ENCODE measurements at places on chromosomes 5 and 9. TPM values are rescaled to one million over a fixed set of nuclear protein-coding genes. Genes with fewer than 3 reads are reported as not detected.

DNA sequence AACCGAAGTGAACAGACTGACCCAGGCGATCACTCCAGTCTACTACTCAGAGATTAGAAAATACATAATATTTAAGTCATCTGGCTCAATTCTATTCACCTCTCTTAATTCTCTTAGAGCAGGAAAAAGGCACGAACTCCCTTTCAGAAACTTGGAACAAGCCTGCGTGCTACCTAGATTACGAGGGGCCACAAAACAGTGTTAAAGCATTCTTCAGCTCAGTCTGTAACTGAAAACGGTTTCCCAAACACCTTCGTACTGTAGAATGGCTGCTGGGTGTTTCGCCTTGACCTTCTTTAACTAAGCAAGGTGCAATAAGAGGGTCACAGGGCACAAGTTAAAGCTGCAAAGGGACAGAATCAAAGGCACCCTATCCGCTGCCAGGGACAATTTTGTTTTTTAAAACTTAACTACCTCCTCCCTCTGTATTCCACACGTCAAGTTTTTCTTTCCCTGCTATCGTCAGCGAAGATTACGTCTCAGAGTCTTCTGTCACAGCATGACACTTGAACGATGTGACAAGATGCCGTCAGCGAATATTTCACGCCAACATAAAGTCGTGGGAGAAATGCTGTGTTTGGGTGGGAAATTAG, 687 bp downstream of the LYSMD3 start:
- DNase-seq, result peak; percentile 13

DNA sequence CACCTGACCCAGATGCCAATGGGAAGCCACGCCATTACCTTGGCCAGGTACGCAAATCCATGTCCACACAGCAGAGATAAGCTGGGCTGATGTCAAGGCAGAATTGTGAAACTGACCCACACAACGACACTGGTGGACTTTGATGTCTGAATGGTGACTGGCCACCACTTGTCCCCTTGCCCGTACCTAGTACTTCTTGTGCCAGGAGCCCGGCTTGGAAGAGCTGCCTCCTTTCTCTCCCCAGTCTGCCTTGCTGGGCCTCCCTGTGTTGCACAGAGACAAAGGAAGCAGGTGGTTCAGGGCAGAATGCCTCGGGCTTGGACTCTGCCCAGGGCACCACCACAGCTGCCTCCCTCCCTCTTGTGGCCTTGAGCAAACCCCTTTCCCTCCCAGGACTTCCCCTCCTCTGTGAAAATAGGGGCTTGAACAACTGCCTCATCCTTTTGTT, 23.3 kb downstream of the PTGES2 start:
- DNase-seq, result no peak

DIRAS2 gene
- not detected for total RNA-seq

- DNase-seq, result no peak
Observed at GRCh38 chr9:81077572-81077971, 611.8 kb downstream of the TLE1 start.

ZNF454 gene
- 0.82 TPM for total RNA-seq
